Gastroesophageal sphincter (tissue), 4 donors: ENCODE measurements at places on chromosomes 5 and 9. TPM values are rescaled to one million over a fixed set of nuclear protein-coding genes. Genes with fewer than 3 reads are reported as not detected.
A peak's percentile ranks its signal among the peaks of the same experiment; 100 is the strongest.

GRCh38 chr5:87099968-87100367 is 167.7 kb upstream of the RASA1 start:
- ATAC-seq, result no peak
- H3K27ac ChIP-seq, result no peak overlapping the region
- H3K27me3 ChIP-seq, result no peaks in the 10 kb centered on the region
- H3K4me3 ChIP-seq, result no peak overlapping the region
- no peaks in the 10 kb centered on the region for H3K36me3 ChIP-seq
- no peaks in the 10 kb centered on the region for H3K4me1 ChIP-seq

DNA sequence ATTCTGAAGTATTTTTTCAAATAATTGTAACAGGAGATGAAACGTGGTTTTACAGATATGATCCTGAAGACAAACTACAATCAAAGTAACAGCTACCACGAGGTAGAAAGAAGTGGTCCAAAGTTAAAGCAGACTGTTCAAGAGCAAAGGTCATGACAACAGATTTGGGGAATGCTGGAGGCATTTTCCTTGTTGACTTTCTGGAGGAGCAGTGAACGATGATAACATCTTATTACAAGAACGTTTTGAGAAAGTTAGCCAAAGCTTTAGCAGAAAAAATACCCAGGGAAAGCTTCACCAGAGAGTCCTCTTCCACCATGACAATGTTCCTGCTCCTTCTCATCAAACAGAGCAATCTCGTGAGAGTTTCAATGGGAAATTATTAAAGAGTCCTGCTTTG is 145.4 kb upstream of the NREP start:
- no peak overlapping the region for H3K4me3 ChIP-seq
- H3K27me3 ChIP-seq, result no peaks in the 10 kb centered on the region
- no peak overlapping the region for H3K27ac ChIP-seq
- no peak for ATAC-seq
- H3K36me3 ChIP-seq, result no peaks in the 10 kb centered on the region

- peaks cover 71% of the 10 kb centered on the region for H3K27me3 ChIP-seq
- ATAC-seq, result no peak
- H3K27ac ChIP-seq, result no peak overlapping the region
- H3K36me3 ChIP-seq, result no peaks in the 10 kb centered on the region
- H3K4me3 ChIP-seq, result no peak overlapping the region
- no peaks in the 10 kb centered on the region for H3K4me1 ChIP-seq
Measured at GRCh38 chr5:1769752-1770442, 29.7 kb downstream of the MRPL36 start.

DNA sequence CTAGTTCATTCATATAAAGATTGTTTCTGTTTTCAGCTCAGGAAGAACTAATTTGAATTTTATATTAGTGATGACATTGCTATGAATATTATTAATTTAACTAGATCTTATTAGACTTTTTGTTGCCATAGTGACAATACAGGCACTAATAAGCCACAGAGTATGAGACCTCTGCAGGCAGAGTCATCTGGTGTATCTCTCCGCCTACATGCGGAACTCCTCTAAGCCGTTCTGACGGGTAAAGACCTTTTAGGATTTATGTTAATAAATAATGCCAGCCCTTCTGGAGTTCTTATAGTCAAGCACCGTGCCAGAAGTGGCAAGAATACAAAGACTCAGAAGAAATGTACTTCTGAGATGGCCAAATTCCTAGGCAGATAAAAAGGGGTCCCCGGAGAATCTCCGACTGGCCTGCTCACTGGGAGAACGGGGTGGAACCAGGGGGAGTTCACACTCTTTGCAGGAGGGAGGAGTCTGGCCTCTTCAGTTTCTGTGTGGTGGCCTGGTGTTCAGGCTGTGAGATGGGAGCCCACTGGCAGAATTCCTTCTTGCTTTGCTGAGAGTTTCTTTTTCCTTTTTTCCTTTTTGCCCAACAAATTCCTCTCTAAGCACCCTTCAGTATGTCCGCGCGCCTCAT is 85.1 kb upstream of the IL12B start:
- H3K27me3 ChIP-seq, result no peaks in the 10 kb centered on the region
- no peaks in the 10 kb centered on the region for H3K36me3 ChIP-seq
- no peak overlapping the region for H3K4me3 ChIP-seq
- ATAC-seq, result no peak
- H3K27ac ChIP-seq, result no peak overlapping the region

DNA sequence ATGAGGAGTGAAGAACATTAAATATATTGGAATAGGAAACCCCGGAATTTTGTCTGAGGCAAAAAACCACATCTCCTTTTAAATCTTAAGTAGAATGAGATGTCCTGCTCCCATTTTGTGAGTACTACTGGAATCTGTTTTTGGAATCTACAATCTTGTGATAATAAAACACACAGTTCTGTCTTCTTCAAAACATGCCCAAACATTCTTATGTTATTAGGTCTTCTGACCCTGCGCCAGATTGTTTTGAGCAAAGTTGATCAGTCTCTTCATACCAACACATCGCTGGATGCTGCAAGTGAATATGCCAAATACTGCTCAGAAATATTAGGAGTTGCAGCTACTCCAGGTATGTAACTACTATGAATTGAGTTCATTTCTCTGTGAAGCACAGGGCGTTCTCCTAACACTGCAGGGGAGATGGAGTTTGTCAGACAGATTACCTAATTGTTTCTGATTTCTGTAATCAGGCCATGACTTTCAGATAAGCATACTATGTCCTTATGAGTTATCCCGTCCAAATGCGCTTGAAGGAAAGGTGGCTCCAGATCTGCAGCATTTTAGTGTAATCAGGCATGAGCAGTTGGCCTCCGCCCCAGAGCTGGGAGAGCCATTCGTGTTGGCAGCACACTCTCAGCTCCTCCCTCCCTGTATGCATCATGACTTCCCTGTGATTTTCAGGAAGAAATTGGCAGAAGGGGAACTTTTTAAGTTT is 88.0 kb downstream of the NLN start:
- H3K36me3 ChIP-seq, result peaks cover 41% of the 10 kb centered on the region
- H3K4me1 ChIP-seq, result no peaks in the 10 kb centered on the region
- no peak overlapping the region for H3K4me3 ChIP-seq
- no peaks in the 10 kb centered on the region for H3K27me3 ChIP-seq
- peak; percentile 55 for ATAC-seq
- H3K27ac ChIP-seq, result no peak overlapping the region

- ATAC-seq, result no peak
- H3K4me1 ChIP-seq, result peaks cover 5% of the 10 kb centered on the region
- no peak overlapping the region for H3K4me3 ChIP-seq
- H3K27me3 ChIP-seq, result no peaks in the 10 kb centered on the region
- no peak overlapping the region for H3K27ac ChIP-seq
Measured at GRCh38 chr5:143413958-143414669, 10.6 kb upstream of the NR3C1 start.

GRCh38 chr9:127392166-127392565 is 4.8 kb upstream of the SLC2A8 start:
- H3K36me3 ChIP-seq, result peaks cover 41% of the 10 kb centered on the region
- H3K27me3 ChIP-seq, result no peaks in the 10 kb centered on the region
- ATAC-seq, result no peak
- no peaks in the 10 kb centered on the region for H3K4me1 ChIP-seq

- peak overlapping the region; percentile 92 for H3K27ac ChIP-seq
- H3K4me1 ChIP-seq, result peaks cover 36% of the 10 kb centered on the region
- H3K36me3 ChIP-seq, result no peaks in the 10 kb centered on the region
- H3K4me3 ChIP-seq, result peak overlapping the region; percentile 24
- no peaks in the 10 kb centered on the region for H3K27me3 ChIP-seq
Measured at GRCh38 chr9:694092-694402, 147.4 kb upstream of the DMRT1 start.

DNA sequence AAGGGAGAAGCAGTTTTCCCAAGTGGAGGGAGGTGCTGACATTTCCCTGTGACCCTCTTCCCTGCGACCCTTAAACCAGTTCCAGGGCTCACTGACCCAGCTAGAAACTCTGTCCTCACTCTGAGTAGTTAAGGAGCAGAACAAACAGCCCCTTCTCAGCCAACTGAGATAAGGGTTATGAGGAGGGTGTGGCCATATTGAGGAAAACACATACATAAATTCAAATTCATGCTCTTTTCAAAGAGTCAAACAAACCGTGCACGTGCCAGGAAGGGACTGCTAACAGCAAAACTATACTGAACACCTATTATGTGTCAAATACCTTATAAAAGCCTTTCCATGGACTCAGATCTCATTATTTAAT is 4.9 kb upstream of the AKNA start:
- ATAC-seq, result no peak
- no peaks in the 10 kb centered on the region for H3K36me3 ChIP-seq
- H3K27ac ChIP-seq, result no peak overlapping the region
- peaks cover 41% of the 10 kb centered on the region for H3K4me1 ChIP-seq

- H3K4me1 ChIP-seq, result no peaks in the 10 kb centered on the region
- ATAC-seq, result no peak
- no peak overlapping the region for H3K4me3 ChIP-seq
Measured at GRCh38 chr9:36725777-36726356, 153.2 kb downstream of the MELK start.

DNA sequence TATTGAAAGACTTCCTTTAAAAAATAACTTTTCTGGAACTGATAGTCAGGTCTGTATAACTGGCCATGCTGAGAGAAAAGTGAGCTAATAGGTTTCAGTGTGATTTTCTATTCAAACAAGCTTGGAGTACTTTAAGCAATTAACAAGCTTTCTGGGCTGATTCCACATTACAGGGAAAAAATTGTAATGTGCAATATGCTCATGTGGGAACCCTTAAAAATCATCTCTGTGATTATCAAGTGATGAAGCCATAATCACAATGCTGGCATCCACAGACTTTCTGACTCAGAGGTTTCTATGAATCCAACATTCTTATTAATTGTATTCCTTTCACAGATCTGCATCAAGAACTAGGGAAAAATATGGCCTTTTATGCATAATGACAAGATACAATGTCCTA is 212.2 kb upstream of the ACO1 start:
- H3K27me3 ChIP-seq, result no peaks in the 10 kb centered on the region
- H3K4me3 ChIP-seq, result no peak overlapping the region
- H3K27ac ChIP-seq, result no peak overlapping the region

- ATAC-seq, result no peak
- no peaks in the 10 kb centered on the region for H3K36me3 ChIP-seq
- no peaks in the 10 kb centered on the region for H3K27me3 ChIP-seq
- no peaks in the 10 kb centered on the region for H3K4me1 ChIP-seq
Measured at GRCh38 chr9:127686461-127687393, 20.1 kb upstream of the CFAP157 start.

DNA sequence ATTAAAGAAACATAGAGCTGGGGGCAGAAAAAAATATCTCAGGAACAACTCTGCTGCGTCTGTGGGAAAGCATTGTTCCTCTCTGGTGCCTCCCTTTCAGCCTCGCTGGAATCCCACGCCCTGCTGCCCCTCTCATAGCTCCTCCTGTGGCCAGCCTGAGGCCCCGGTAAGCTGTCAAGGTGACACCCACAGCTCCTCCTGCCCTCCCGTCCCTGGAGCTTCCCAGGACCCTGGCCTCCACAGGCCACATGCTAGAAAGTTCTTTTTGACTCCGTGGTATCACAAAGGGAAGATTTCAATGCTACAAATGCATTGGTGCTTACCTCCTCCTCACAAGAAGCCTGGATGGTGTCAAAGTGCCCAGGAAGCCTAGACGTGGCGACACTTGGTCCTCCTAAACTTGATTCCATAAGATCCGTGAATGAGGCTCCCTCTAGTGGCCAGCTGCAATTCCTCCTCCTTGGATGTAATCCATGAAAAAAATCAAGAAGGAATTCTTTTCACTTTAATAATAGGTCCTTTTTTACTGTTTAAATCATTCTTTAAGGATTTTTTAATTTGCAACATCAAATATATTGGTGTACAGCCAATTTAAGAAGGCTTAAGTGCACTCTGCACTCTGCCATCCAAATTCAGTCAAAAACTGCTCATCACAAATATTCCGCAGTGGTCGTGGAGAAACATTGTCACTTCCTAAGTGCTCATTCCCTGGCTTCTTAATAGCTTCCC is 104.9 kb downstream of the CFAP90 start:
- no peaks in the 10 kb centered on the region for H3K36me3 ChIP-seq
- H3K27ac ChIP-seq, result no peak overlapping the region
- H3K4me3 ChIP-seq, result no peak overlapping the region
- H3K27me3 ChIP-seq, result no peaks in the 10 kb centered on the region
- peak; percentile 46 for ATAC-seq

DNA sequence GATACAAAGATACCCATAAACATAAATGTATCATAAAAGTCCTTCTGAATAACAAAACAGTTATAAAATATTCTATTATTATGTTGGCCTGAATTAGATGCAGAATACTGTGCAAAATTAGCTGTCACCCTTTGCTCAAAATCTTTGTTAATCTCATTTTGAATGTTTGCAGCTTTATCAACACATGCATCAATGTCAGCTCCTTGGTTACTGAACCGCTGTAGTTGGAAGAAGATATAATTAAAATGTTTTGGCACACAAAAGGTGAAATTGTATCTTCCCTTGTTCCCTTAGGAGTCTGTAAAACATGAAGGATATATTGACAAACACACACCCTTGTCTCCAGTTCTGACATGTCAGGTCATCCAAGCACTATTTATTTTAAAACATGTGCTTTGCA is 146.3 kb upstream of the POU5F2 start:
- no peak for ATAC-seq
- H3K4me1 ChIP-seq, result peaks cover 4% of the 10 kb centered on the region
- H3K27me3 ChIP-seq, result no peaks in the 10 kb centered on the region

DNA sequence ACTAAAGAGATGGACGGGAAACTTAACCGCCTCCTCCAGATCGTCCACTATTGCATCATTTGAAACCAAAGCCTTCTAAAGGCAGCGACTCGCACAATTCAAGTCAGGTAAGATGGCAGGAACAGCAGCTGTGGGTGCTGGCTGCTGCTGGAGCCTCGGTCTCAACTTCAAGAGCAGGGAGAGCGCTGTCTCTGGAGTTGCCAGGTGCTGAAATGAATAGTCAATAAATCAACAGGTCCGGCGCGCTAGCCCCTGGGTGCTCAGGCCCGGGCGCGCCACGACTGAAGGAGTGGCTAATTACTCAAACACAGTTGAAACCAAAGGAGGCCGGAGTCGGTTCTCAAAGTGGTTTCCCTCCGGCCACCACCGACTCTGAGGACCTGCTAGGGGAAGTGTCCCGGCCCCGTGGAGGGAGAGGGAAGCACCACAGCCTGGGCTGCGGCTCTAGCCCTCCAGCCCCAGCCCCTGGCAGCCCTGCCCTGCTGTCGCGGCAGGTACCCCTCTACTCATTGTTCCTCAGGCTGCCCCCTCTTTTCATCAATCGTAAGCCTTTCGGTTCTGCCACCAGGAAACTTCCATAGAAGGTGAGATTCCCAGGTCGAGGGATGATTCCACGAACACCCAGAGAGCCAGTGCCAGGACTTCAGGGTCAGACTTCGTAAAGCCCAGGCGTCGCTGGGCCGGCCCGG is 804 bp downstream of the TTC39B start:
- ATAC-seq, result peak; percentile 49
- H3K27me3 ChIP-seq, result no peaks in the 10 kb centered on the region
- peak overlapping the region; percentile 91 for H3K4me3 ChIP-seq
- no peaks in the 10 kb centered on the region for H3K4me1 ChIP-seq

SPINK6 gene
- total RNA-seq, result not detected

PCDHA9 gene
- total RNA-seq, result 0.23 TPM

ARL10 gene
- 23.3 TPM for total RNA-seq

THOC3 gene
- 30.7 TPM for total RNA-seq

TLR4 gene
- 10.1 TPM for total RNA-seq

IL3 gene
- not detected for total RNA-seq

APBB3 gene
- 14.3 TPM for total RNA-seq

RNF208 gene
- total RNA-seq, result 1.6 TPM

WDR55 gene
- 15.6 TPM for total RNA-seq
